Smooth muscle cell of bladder (primary cell): ENCODE measurements at places on chromosomes 16 and 17. TPM values are rescaled to one million over a fixed set of nuclear protein-coding genes. Genes with fewer than 3 reads are reported as not detected.

The TLCD3A gene
- 15.4 and 21.1 TPM in 2 replicates for total RNA-seq

The ADGRG3 gene
- total RNA-seq, result not detected in 2 replicates

The KRTAP9-2 gene
- total RNA-seq, result not detected in 2 replicates

The DPEP2 gene
- not detected in 2 replicates for total RNA-seq

The SPATA22 gene
- total RNA-seq, result 0.09 and 1.8 TPM in 2 replicates

The SLC9A5 gene
- 0.83 and 0.85 TPM in 2 replicates for total RNA-seq

The BCAR1 gene
- total RNA-seq, result 19.8 and 36.0 TPM in 2 replicates

The C17orf113 gene
- total RNA-seq, result 0.09 and 0.14 TPM in 2 replicates

The WNT9B gene
- total RNA-seq, result not detected in 2 replicates

The HOXB4 gene
- total RNA-seq, result under 0.01 TPM in 1 of 2 replicates, not detected in the other

The TBC1D3L gene
- total RNA-seq, result 1.7 and 2.2 TPM in 2 replicates

The ACSF2 gene
- 20.3 and 40.5 TPM in 2 replicates for total RNA-seq

The HOXB6 gene
- 0.09 TPM in 1 of 2 replicates, not detected in the other for total RNA-seq

The TERF2IP gene
- total RNA-seq, result 33.3 and 37.3 TPM in 2 replicates

The HBQ1 gene
- not detected in 2 replicates for total RNA-seq

The MYL11 gene
- total RNA-seq, result not detected in 2 replicates

The INCA1 gene
- 0.37 and 0.57 TPM in 2 replicates for total RNA-seq

The PDPK1 gene
- 11.9 and 13.5 TPM in 2 replicates for total RNA-seq

The IKZF3 gene
- total RNA-seq, result under 0.01 TPM in 1 of 2 replicates, not detected in the other

The MYH2 gene
- under 0.01 and 0.46 TPM in 2 replicates for total RNA-seq

The PLEKHG4 gene
- total RNA-seq, result 5.6 and 7.7 TPM in 2 replicates

The CDK12 gene
- total RNA-seq, result 16.8 and 18.9 TPM in 2 replicates

The TP53TG3F gene
- not detected in 2 replicates for total RNA-seq

The HOXB1 gene
- total RNA-seq, result not detected in 2 replicates

The ADAM11 gene
- total RNA-seq, result 0.14 and 0.18 TPM in 2 replicates

The AIPL1 gene
- not detected in 2 replicates for total RNA-seq

The CCL8 gene
- 0.46 and 8.8 TPM in 2 replicates for total RNA-seq

The OR1F1 gene
- total RNA-seq, result not detected in 2 replicates

The RNF167 gene
- total RNA-seq, result 12.2 and 15.3 TPM in 2 replicates

The CHCT1 gene
- 0.14 TPM in 1 of 2 replicates, not detected in the other for total RNA-seq

The CES1 gene
- total RNA-seq, result 0.43 and 2.5 TPM in 2 replicates

The SMIM36 gene
- not detected in 2 replicates for total RNA-seq

The TMEM204 gene
- total RNA-seq, result 13.0 and 14.1 TPM in 2 replicates

The GAS2L2 gene
- under 0.01 and 0.09 TPM in 2 replicates for total RNA-seq

The CLEC18B gene
- 0.14 and 0.55 TPM in 2 replicates for total RNA-seq

The GDPD1 gene
- total RNA-seq, result 1.0 and 1.3 TPM in 2 replicates

The MEIOB gene
- 0.28 TPM in 1 of 2 replicates, not detected in the other for total RNA-seq

The PRCD gene
- 7.8 and 11.1 TPM in 2 replicates for total RNA-seq

The TBC1D3C gene
- total RNA-seq, result 0.71 TPM in 1 of 2 replicates, not detected in the other

The KCTD19 gene
- under 0.01 and 0.14 TPM in 2 replicates for total RNA-seq

The RAMP2 gene
- total RNA-seq, result 0.09 and 0.14 TPM in 2 replicates

The NDE1 gene
- total RNA-seq, result 17.4 and 18.9 TPM in 2 replicates

The TSNAXIP1 gene
- total RNA-seq, result 0.57 and 1.2 TPM in 2 replicates
